ENCODE measurements at places on chromosomes 2 and 18.

GRCh38 chr2:10079266-10079869 is 843 bp downstream of the CYS1 start:
- no peak for DNase-seq

DNA sequence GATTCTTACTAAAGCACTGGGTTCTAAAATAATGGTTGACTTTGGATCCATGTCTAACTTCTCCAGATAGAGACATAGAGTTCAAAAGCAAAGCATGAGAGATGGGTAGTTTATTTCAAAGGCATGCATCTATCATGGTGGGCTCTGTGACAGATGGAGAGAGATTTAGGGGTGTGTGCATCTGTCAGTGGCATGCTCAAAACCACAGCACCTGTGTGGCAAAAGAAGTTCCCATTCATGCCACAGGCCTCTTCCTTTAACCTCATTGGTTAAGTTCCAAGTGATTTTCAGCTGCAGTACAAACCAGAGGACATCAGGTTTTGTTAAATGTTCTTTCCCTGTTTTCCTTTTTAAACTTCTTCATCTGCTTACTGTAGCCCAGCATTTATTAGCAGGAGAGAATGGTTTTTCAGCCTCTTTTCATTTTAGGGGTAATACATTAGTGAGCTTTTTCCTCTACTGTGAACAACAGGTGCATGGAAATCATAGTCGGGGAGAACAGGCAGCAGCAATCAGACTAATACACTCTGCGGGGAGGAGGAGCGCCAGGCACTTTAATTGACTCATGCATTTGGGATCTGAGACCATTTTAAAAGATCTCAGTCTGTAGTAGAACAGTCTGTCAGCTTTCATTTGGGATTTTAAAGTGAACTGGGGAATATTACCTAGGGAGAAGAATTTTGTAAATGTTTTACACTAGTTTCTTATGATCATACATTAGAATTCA is 52.4 kb upstream of the UPP2 start:
- DNase-seq, result no peak

GRCh38 chr2:136582628-136583205 is 182.6 kb upstream of the THSD7B start:
- no peak for DNase-seq

- DNase-seq, result no peak
Observed at GRCh38 chr2:208945719-208946256, 478.1 kb upstream of the MAP2 start.

GRCh38 chr18:75862458-75862857 is 435.0 kb upstream of the SMIM21 start:
- no peak for DNase-seq

DNA sequence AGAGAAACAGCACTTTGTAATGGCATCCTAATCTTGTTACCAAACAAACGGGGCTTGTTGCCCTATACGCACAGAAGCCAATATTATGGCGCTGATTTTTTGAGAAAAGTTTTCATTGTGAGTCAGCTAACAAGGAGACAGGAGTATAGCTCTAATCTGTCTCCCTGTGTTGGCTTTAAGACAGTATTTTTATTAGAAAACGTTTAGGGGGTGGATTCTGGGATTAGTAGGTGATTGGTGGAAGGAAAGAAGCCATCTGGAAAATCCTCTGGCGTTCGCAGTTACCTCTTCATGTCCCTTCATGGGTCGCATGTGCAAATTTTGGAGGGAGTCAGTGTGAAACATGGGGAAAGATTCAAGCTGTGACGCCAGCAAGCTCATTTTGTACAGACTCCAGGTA is 698 bp upstream of the TMEM237 start:
- no peak for DNase-seq

- no peak for DNase-seq
Observed at GRCh38 chr2:37869771-37870170, 55.3 kb upstream of the RMDN2 start.

GRCh38 chr2:231991664-231992063 is 30.2 kb downstream of the DIS3L2 start:
- no peak for DNase-seq

DNA sequence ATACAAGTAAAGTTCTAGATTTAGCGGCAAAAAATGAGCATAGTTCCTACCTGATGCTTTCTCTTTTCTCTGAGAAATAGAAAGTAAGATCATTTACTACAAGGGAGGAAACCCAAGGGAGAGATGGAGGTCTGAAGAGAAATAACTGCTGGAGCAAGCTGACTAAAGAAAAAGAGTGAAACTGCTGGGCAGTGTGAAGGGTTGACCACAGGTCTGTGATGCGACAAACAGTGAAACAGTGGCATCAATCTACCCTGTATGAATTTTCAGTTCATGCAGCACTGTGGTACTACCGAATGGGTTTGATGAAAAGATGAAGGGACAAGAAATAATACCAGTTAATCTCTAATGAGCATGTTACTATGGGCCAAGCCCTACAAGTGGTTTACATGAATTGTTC is 52.2 kb downstream of the CUL3 start:
- DNase-seq, result no peak

DNA sequence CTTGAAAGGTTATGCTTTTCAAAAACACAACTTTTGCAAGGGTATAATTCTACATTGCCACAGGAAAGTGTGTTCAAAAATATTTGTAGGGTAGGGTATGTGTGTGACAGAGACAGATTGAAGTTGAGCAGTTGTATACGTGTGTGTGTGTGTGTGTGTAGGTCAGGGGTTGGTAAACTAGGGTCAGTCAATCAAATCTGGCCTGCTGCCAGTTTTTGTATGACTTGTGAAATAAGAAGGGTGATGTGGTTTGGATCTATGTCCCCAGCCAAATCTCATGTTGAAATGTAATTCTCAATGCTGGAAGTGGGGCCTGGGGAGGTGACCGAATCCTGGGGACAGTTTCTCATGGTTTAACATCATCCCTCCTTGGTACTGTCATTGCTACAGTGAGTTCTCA is 148.2 kb downstream of the CERS6 start:
- no peak for DNase-seq

DNA sequence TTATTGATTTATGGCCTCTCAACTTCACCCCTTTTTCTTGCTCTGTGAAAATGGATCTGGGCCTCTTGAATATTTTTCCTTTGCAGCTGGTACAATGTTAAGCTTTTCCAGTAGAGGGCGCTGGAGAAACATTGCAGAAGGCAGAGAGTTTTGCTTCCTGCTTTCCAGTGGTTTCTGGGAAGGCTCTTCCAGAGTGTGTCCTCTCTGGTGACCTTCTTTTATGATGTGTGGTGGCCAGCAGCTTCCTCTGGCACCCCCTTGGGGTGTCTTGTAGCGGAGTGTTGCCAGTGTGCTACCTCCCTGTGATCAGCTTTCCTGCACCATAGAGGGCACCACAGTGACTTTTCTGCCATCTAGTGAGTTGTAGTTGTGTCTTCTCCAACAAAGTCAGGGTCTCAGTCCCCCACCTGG is 25.4 kb upstream of the MGAT5 start:
- no peak for DNase-seq

DNA sequence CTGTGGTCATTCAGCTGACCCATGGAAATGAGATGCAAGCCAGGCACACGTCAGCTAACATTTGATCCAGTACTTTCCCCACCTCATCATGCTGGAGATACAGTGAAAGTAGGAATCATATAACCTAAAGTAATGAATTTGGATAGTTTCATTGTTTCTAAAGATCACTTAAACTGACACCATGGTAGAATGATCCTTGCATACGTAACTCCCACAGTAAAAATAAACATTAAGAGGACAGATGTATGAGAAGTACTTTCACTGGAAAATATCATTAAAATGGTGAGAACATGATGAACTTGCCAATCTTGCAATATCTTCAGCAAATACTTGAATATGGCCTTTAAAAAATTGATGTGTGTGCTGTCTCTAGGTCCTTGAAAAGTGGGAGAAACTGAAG is 85.4 kb downstream of the MAIP1 start:
- no peak for DNase-seq

DNA sequence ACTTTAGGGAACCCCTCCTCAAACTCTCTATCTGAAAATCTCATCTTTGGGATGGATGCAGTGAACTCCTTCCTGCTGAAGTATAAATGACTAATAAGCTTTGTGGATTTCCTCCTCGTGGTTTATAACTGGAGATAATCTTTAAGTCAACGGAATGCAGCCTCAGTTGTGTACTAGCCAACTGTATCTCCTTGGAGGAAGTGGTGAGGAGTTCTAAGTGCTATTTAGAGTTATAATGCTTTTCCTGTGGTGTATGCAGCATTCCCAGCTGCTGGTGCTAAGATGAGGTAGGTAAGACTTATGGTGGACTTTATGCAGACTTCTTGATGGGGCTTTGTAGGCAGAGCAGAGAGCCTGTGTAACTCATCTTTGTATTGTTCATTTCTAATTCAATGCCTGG is 90.9 kb downstream of the LYPD6B start:
- DNase-seq, result no peak

DNA sequence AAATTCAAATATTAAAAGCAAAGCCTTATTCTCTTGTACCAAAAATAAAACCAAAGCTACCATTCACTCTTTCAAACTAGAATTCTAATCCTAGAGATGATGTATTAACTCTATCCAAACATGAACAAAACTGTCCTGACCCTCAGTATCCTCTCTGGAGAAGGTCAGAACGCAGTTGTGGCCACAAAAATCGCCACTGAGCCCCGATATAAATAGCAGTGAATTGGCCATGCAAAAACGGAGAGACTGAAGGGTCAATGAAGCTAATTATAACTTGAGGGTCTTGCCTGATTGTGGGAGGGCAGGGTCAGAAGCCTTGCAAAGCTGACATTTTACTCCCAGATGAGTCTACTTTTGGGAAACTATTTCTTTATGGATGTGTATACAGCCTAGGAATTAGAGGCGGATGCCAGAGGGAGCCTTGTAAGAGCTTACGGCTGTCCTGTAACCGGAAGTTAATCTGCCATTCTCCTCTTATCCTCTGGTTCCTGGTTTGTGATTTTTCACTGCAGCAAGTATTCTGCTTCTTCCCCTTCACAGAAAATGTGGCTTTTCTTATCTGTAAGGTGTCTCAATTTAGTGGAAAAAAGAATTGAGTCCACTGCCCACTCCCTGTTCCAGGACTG is 28.1 kb downstream of the CAVIN2 start:
- no peak for DNase-seq

GRCh38 chr2:27024812-27025211 is 8.0 kb upstream of the TMEM214 start:
- no peak for DNase-seq

DNA sequence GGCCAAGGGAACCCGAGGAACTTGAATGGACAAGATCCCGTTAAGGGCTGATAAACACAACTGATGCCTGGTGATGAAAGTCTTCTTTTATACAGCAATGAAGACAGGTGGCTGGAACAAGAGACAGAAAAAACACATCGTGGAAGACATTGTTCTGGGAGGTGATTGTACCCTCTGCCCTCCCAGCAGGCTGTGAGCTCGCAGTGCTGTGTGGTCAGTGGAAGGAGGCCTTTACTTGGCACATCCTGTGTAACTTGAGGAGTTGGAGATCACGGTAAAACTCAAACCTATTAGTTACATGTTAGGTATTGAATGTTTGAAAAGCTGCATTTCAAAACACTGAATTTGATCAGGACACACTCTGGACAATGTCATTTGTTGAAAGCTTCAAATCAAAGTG is 249.9 kb upstream of the EPAS1 start:
- DNase-seq, result no peak

GRCh38 chr2:105143467-105144151 is 97.9 kb upstream of the GPR45 start:
- no peak for DNase-seq

GRCh38 chr18:42374961-42375360 is 419.9 kb downstream of the PIK3C3 start:
- no peak for DNase-seq

GRCh38 chr2:181632733-181633401 is 24.0 kb downstream of the CERKL start:
- DNase-seq, result no peak

- no peak for DNase-seq
Observed at GRCh38 chr2:169815849-169816248, 8.9 kb downstream of the METTL5 start.

DNA sequence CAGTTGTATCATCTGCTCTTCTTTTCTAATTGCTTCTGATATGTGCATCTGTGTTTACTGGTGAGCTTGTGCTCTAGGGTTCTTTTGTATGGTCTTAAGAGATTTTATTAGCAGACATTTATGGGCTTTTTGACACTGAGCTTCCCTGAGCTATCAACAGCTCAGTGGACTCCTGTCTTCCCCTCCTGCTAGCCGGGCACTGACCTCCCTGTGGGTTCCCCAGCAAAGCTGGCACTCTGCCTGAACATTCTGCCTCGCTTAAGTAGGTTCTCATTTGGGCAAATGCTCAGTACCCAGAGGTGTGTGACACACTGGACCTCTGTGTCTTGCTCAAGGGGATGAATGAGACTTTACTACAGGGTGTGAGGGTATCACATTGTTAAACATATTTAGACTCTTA is 15.8 kb downstream of the TRAF3IP1 start:
- DNase-seq, result no peak

DNA sequence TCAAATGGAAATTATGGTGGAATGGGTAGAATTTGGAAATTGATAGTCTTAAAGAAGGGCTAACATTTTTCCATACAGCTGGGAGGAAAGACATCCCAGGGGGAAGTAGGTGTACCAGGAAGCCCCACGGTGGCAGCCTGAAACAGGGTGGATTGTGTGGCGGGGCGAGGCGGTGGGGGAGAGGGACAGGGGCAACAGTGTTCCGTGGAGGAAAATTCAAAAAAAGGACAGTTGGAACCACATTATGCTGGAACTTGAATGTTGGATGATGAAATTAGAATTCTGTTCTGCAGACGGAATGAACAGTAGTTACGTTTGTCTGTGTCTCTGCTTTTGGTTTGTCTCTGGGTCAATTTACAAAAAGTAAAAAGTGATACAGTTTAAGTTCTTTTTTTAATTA is 10.6 kb upstream of the CIB4 start:
- no peak for DNase-seq

- DNase-seq, result no peak
Observed at GRCh38 chr2:148865512-148865911, 9.5 kb upstream of the KIF5C start.

- no peak for DNase-seq
Observed at GRCh38 chr2:71496156-71496770, 42.9 kb downstream of the DYSF start.

DNA sequence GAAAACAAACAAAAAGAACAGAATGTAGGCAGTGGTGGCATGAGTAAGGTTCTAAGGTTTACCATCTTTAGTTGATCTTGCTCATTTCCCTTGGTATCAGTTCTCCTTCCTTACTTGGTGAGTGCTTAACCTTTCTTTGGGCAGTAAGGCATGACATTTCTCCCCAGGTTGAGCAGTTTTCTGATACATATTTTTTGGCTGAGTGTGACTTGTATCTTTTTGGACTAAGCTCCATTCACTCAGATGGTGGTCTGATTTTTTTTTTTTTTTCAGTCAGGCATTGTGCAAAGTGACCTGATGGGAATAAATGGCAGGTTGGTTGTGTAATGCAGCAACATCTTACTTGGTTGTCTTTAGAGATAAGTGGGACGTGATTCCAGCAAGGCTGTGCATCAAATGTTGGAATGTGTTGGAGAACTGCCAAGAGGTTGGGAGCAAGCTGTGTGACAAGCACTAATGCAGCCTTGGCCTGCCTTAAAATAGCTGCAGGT is 15.1 kb downstream of the SPTBN1 start:
- DNase-seq, result no peak

DNA sequence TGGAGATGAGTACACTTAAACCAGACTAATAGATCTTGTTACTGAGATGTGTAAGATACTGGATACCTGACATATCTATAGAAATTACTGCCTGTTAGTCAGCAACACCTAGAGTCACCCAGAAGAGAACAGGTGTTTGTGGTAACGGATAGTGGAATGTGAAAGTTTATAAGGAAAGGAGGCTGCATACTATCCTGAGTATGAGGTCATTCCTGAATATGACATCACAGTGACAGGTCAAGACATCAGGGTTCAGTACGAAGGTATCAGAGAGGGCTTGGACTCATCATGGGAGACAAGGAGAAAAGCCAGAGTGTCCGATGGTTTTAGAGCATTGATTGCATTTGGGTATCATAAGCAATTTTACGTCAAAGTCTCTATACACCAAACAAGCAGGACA is 55.3 kb downstream of the ABCA12 start:
- DNase-seq, result no peak
